ENCODE measurements at places on chromosomes 3 and 15. TPM values are rescaled to one million over a fixed set of nuclear protein-coding genes. Genes with fewer than 3 reads are reported as not detected.

NOX5 gene
- total RNA-seq, result not detected

GNAT1 gene
- not detected for total RNA-seq

- no peaks in the 10 kb centered on the region for H3K4me1 ChIP-seq
- no peaks in the 10 kb centered on the region for H3K36me3 ChIP-seq
- no peak overlapping the region for H3K27ac ChIP-seq
- no peak overlapping the region for H3K4me3 ChIP-seq
- H3K27me3 ChIP-seq, result no peaks in the 10 kb centered on the region
These were observed 539.1 kb downstream of the UNC13C start for GRCh38 chr15:54517366-54517765.

GRCh38 chr3:127172781-127173515, 20.0 kb upstream of the PRR23E start:
- peak; percentile 78 for DNase-seq
- H3K27me3 ChIP-seq, result peaks cover 4% of the 10 kb centered on the region
- peak overlapping the region; percentile 80 for H3K27ac ChIP-seq
- peaks cover 3% of the 10 kb centered on the region for H3K36me3 ChIP-seq
- H3K4me3 ChIP-seq, result no peak overlapping the region
- peaks cover 30% of the 10 kb centered on the region for H3K4me1 ChIP-seq

FGF12 gene
- total RNA-seq, result 33.1 TPM

GRCh38 chr3:20353286-20353685, 167.3 kb upstream of the SGO1 start:
- H3K36me3 ChIP-seq, result no peaks in the 10 kb centered on the region
- H3K27me3 ChIP-seq, result no peaks in the 10 kb centered on the region
- H3K27ac ChIP-seq, result peak overlapping the region; percentile 23
- H3K4me1 ChIP-seq, result peaks cover 8% of the 10 kb centered on the region
- no peak for DNase-seq
- H3K4me3 ChIP-seq, result no peak overlapping the region

DNA sequence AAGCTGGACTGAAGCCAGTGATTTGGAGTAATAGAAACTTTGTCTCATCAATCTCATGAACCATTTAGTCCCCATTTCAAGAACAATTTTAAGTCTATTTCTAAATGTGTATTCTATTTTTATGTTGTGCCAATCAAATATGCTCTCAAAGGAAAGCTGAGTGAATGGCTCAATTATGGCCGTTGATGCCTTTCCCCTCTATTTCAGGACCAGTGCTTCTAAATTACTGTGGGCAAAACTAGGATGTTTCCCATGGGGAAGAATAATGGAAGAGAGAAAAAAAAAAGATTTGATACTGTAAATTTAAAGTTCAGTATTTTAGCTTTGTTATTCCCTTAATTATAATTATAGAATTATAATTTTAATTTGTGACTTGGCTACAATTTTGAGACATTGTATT, 110.1 kb downstream of the CADM2 start:
- no peak overlapping the region for H3K27ac ChIP-seq
- H3K4me1 ChIP-seq, result peaks cover 15% of the 10 kb centered on the region
- H3K4me3 ChIP-seq, result no peak overlapping the region
- DNase-seq, result no peak
- H3K36me3 ChIP-seq, result no peaks in the 10 kb centered on the region

TLR9 gene
- total RNA-seq, result 0.37 TPM

HTD2 gene
- 7.4 TPM for total RNA-seq

LINS1 gene
- 15.0 TPM for total RNA-seq

DNA sequence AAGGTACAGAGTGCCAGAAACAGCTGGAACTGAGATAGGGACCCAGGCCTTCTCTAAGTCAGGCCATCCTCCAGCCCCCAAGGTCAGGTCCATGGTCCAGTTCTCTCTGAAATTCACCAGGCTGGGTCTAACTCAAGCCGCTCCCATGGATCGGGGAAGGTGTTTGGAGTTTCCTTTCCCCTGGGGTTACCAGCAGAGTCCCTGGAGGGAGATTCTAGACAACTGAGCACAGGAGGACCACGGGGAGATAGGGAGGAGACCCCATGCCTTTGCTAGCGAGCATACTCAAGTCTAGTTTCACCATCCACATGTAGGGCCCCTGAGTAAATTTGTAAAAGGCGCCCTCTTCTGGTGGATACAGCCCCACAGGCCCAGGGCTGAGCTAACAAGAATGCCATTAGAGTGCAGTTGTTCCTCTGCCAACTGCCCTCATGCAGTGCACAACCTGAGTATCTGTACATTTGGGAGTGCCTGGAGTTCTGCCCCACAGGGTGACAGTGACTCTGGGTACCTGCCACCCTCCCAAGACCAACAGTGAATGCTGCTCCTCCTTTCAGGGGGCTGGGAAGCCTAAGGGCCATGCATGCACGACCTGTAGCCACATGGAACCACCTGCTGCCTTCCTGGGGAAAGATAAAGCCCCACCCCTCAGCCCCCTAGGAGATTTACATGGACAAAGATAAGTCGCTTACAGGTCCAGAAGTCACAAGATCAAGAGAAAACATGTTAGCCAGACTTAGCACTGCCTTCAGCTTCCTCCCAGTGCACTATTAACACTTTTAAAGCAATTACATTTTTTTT, 89.0 kb downstream of the IQSEC1 start:
- H3K27me3 ChIP-seq, result peaks cover 8% of the 10 kb centered on the region
- H3K27ac ChIP-seq, result peak overlapping the region; percentile 4
- H3K4me3 ChIP-seq, result peak overlapping the region; percentile 71
- no peaks in the 10 kb centered on the region for H3K36me3 ChIP-seq
- H3K4me1 ChIP-seq, result peaks cover 59% of the 10 kb centered on the region

CASR gene
- not detected for total RNA-seq

DNA sequence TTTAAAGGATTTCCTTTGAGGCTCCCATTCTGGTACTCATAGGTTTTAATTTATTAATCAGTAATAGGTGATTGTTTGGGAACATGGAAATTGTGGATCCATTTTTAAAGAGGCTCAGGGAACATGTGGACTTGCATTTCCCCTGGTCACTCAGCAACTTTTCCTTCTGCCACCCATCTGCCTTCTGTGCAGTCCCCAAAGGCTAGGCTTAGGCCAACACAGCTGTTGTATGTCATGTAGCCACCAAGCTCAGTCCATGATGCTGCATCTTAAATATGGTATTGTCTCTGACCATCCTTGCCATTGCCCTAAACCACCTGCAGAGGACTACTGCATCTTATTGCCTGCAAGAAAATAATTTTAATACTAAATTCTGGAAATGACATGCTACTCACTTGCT, 416.7 kb upstream of the SEMA6D start:
- peak overlapping the region; percentile 99 for H3K27ac ChIP-seq
- H3K27me3 ChIP-seq, result peaks cover 25% of the 10 kb centered on the region
- H3K36me3 ChIP-seq, result no peaks in the 10 kb centered on the region
- H3K4me3 ChIP-seq, result peak overlapping the region; percentile 68
- peak; percentile 66 for DNase-seq

DNA sequence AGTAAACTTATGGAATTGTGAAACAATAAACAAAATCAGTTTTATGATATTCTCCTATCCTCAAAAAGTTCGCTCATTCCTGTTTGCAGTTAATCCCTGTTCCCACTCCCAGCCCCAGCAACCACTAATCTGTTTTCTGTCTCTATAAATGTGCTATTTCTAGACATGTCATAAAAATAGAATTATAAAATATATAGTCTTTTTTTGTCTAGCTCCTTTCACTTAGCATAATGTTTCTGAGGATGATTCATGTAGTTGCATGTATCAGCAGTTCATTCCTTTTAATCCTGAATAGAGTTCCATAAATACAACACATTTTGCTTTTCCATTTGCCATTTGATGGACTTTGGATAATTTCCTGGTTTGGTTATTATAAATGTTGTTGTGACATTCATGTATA, 140.0 kb downstream of the KCNAB1 start:
- H3K27ac ChIP-seq, result no peak overlapping the region
- no peaks in the 10 kb centered on the region for H3K27me3 ChIP-seq
- no peaks in the 10 kb centered on the region for H3K36me3 ChIP-seq
- no peaks in the 10 kb centered on the region for H3K4me1 ChIP-seq
- H3K4me3 ChIP-seq, result no peak overlapping the region

DNA sequence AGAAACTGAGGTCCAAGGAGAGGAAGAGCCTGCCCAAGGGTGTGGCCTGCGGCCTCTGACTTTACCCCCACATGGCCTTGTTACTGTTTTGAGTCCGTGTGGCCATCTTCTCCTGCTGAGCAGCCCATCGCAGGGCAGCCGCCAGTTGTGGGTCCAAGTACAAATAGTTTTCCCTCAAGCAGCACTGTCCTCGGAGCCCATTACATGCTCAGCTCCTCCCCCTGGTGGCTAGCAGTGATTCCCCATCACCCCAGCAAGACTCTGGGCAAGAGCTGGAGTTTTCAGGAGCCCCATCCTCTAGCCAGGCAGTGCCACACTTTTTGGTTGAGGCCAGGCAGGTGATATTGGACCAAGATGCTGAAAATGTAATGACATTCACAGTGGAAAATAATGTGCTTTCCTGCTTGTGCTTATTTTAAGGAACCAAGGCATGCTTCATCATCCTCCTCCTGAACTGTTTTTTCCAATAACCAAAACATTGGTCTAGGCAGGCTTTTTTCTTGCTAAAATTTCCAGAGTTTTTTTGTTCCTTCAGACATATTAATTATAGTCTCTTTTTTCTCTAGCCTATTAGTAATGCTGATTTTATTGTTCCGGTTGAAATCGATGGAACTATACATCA, 23.2 kb upstream of the VILL start:
- H3K27me3 ChIP-seq, result peaks cover 7% of the 10 kb centered on the region
- DNase-seq, result peak; percentile 76
- peaks cover 7% of the 10 kb centered on the region for H3K4me1 ChIP-seq
- H3K27ac ChIP-seq, result no peak overlapping the region
- no peaks in the 10 kb centered on the region for H3K36me3 ChIP-seq

- no peaks in the 10 kb centered on the region for H3K36me3 ChIP-seq
- H3K27me3 ChIP-seq, result peaks cover 8% of the 10 kb centered on the region
- H3K27ac ChIP-seq, result no peak overlapping the region
- H3K4me1 ChIP-seq, result peaks cover 5% of the 10 kb centered on the region
- DNase-seq, result no peak
- H3K4me3 ChIP-seq, result no peak overlapping the region
These were observed 140.9 kb downstream of the NTRK3 start for GRCh38 chr15:88115486-88116152.

CYP1A2 gene
- not detected for total RNA-seq

DNA sequence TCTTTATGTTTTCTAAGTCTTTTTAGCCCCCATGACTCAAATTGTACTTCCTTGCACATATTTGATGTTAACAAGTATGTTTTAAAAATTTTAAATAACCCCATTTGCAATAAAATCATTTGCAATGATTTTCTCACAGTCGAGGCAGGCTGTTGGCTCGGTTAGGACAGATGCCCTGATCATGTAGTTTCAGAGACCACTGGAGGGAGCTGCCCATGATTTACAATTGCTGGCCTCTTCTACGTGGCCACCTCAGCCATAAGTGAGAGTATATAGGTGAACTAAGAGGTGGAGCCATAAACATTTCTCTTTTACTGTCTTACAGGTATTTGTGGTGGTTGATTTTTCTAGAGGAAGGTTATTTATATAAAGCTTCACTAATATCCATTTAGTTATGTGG, 1.7 kb downstream of the DTWD1 start:
- H3K27me3 ChIP-seq, result peaks cover under 1% of the 10 kb centered on the region
- H3K4me3 ChIP-seq, result peak overlapping the region; percentile 28
- no peak overlapping the region for H3K27ac ChIP-seq
- peaks cover 9% of the 10 kb centered on the region for H3K36me3 ChIP-seq

DNA sequence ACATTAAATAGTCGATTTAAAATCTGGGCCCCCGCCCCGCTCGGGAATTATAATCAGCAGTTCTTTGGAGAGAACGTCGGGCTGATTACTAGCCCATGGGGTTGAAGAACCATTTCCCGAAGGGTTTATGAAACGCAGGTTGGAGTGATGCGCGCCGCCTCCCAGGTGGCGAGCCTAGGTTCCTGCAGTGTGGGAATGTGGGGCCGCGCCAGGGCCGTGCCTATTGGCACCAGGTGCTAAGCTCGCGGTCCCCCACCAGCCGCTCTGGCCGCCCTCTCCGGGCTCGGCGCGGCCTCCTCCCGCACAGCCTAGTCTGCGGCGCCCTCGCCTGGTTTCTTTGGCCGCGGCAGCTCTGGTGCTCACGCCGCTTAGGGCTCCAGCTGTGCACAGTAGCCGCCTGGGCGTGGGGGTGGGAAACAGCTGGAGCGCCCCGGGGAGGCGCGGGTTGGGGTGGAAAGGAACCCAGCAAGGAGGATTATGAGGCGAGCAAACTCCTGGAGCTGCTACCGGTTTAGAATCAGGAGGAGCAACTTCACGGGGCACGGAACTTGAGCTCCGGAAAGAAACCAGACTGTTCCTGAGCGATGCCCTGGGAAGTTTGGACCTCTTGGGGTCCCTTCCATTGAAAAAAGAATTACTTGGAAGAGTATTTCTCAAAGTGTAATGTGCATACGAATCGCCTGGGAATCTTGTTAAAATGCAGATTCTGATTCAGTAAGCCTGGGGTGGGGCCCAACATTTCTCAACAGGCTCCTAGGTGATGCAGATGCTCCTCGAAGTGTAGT, 5.6 kb upstream of the MECOM start:
- H3K27me3 ChIP-seq, result peaks cover 29% of the 10 kb centered on the region
- peaks cover 4% of the 10 kb centered on the region for H3K36me3 ChIP-seq
- H3K27ac ChIP-seq, result no peak overlapping the region
- peak; percentile 86 for DNase-seq
- H3K4me3 ChIP-seq, result peak overlapping the region; percentile 82

CRYBG3 gene
- total RNA-seq, result 89.5 TPM

TMEM40 gene
- total RNA-seq, result not detected

SPINK8 gene
- not detected for total RNA-seq

- H3K27me3 ChIP-seq, result no peaks in the 10 kb centered on the region
- H3K27ac ChIP-seq, result no peak overlapping the region
- H3K4me1 ChIP-seq, result peaks cover 6% of the 10 kb centered on the region
These were observed 28.6 kb upstream of the ATP13A5 start for GRCh38 chr3:193407112-193407511.

- peaks cover 4% of the 10 kb centered on the region for H3K4me1 ChIP-seq
- H3K36me3 ChIP-seq, result no peaks in the 10 kb centered on the region
- H3K27ac ChIP-seq, result no peak overlapping the region
- H3K4me3 ChIP-seq, result no peak overlapping the region
- no peak for DNase-seq
These were observed 400.8 kb upstream of the CNTN3 start for GRCh38 chr3:75015280-75015679.

DNA sequence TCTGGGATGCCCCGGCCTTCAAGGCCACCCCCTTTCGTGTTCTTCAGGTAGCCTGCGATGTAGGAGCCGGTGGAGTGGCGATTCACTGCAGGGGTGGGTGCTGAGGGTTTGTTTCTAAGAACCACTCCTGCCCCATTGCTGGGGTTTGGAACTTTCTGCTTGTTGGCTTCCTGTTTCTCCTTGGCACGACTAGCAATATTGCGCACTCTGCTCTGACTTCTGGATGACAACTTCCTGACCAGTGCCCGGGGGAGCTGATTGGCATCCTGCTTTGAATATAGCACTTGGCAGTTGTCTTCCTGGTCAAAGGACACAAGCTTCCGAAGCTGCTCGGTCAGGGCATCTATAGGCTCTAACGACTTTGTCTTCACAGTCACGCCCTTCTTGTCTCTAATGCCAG, 187.6 kb upstream of the STRIT1 start:
- DNase-seq, result no peak
- H3K27me3 ChIP-seq, result no peaks in the 10 kb centered on the region
- no peak overlapping the region for H3K27ac ChIP-seq
- no peaks in the 10 kb centered on the region for H3K4me1 ChIP-seq

Measured in glutamatergic neuron (in vitro differentiated cells).